ENCODE measurements at places on chromosomes 12 and 14.
A peak's percentile ranks its signal among the peaks of the same experiment; 100 is the strongest.

GRCh38 chr12:46214668-46215436 lies 54.0 kb downstream of the SLC38A1 start:
- DNase-seq = no peak

- DNase-seq = no peak
Measured at GRCh38 chr12:13194401-13195110, 2.0 kb upstream of the EMP1 start.

- no peak for DNase-seq
Measured at GRCh38 chr14:72828604-72829003, 65.3 kb downstream of the DPF3 start.

DNA sequence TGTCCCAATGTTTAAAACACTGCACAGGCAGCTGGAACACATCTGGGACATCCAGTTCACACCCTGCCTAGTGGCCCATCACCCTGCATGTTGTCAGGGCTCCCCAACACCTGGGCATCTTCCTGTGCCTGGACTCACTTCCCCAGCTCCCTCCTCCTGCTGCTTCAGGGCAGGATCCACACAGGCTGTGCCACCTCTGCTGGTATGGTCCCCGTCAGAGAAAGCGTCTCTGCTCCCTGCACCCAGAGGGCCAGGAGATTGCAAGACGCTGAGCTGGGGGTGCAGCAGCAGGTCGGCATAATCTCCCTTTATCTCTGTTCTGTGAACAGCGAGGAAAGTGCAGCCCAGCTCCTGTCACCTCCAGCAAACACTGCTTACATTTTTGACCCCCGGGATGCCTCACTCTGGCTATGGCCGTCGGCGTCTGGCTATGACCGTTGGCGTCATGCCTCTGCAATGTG lies 124.3 kb downstream of the ADGRD1 start:
- DNase-seq = no peak

DNA sequence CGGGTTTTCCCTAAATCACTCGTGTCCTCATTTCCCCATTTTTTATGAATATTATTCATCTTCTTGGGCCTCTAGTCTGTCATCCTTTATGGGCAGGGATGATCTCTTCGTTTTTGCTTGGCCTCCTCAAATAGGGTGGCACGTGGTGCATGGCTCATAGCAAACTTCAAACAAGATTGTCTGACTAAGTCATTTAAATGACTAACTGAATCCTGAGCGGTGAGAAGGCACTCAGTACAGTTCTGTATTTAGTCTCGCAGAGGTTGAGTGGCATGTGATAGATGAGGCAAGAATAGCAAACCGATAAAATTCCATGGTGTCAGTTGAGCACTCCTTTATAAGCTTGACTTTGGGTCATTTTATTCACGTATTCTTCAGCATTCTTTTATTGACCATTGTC lies 5.7 kb upstream of the JDP2 start:
- DNase-seq = no peak

DNA sequence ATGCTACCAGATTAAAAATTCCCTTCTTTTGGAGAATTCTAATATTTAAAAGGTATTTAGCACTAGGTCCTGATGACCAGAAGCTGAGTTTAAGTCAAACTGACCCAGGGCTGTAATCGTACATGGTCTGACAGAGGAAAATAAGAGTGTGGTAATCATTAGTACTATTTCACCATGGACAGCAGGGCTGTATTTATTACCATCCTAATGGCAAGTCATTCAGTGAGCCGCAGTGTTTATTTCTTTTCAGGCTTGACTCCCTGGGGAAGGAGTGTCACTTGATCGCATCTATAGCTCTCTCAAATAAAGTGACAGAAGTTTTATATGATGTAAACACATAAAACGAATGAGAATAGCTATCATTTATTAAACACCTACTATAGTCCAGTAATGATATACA lies 261.8 kb downstream of the BTG1 start:
- no peak for DNase-seq

DNA sequence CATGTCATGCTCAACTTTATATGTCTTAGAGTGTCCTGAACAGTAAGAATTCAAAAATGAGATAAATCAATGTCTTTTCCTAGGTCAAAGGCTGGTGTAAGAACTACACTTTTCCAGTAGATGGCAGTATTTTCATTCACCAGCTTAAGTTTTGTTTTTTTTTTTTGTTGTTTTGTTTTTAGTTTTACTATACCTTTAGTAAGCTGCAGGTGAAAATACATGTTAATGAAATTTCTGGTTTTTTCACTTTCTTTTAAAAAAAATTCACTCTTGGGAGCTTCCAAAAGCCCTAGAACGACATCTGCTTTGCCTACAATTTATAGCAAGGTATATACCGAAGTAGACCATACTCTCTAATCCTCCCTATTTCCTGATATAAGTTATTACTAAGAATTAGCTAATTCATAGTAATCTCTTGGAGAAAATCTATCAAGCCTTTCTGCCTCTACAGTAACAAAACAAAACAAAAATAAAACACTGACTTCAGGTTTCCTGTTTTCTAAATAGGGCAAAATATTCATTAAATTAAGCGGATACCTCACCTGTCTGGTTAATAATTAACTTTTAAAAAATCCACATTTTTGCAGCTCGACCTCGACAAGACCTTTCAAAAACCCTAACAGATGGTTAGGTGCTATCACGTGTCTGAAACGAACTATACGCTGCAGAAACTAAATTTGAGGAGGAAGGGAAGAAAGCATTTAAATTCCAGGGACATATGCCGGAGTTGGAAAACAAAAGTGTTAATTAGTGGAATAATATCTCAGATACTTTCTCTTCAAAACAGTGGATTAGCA lies 2.7 kb upstream of the SAMD4A start:
- DNase-seq = no peak

- DNase-seq = no peak
Measured at GRCh38 chr14:104373055-104373854, 206.3 kb upstream of the C14orf180 start.

- DNase-seq = no peak
Measured at GRCh38 chr12:50013361-50014147, 11.7 kb downstream of the RACGAP1 start.

- peak; percentile 91 for DNase-seq
Measured at GRCh38 chr12:111437816-111438454, 32.2 kb downstream of the SH2B3 start.

DNA sequence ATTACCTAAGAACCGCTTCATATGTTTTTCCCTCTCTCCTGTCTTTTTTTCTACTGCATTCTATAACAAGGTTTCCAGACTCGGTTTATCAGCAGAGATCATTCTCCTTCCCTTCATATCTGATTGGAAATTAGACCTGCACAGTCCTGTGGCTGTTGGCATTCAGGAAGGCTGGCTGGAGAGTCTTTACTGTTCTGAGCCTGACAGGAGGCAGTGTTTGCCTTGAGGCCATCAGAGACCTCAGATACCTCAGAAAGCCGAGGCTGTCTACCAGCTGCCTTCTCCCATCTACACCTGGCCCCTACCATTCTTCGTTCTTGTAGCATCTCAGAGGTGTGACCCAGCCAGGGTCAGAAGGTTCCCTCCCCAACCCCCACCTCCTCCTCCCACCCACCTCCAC lies 182.0 kb downstream of the CAND1 start:
- DNase-seq = no peak

DNA sequence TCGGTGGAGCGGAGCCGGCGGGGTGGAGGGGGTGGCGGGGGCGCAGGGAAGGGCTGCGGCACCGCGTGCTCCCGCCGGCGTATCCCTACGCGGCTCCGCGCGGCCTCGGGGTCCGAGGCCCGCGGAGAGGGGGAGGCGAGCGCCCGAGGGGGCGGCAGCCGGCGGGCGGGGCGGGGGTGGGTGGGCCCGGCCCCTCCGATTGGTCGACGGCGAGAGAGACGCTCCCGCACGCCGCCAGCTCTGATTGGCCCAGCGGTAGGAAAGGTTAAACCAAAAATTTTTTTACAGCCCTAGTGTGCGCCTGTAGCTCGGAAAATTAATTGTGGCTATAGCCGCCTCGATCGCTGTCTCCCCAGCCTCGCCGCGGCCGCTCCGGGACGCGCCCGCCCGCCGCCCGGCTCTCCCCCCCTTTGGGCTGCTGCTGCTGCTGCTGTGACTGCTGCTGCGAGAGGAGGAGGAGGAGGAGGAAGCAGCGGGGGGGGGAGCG lies at the start of gene FOXG1:
Gene FOXG1 (plus strand): TSS at position 319 of the 487 bp plus-strand sequence. CDS start 493 bp downstream, outside the sequence.
- DNase-seq = no peak

GRCh38 chr14:98959958-98960616 lies 311.9 kb downstream of the BCL11B start:
- DNase-seq = no peak

DNA sequence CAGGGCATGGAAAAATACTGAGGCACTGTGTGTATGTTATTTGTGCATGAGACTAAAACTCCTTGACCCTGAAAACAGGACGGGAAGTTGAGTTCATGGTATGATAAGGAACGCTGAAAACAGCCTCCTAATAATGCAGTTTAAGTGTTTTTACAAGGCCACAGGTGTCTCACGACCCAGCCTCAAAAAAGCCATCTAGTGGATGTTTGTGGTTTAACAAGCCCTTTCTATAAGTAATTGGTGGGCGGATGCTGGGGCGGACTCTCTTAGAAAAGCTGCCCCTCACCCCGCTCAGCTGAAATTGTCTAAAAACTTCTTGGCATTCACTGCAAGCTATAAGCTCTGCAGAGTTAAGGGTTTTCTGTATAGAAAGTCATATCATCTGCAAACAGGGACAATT lies 184.5 kb downstream of the NUBPL start:
- no peak for DNase-seq

- no peak for DNase-seq
Measured at GRCh38 chr12:6392504-6392903, 8.5 kb downstream of the LTBR start.

DNA sequence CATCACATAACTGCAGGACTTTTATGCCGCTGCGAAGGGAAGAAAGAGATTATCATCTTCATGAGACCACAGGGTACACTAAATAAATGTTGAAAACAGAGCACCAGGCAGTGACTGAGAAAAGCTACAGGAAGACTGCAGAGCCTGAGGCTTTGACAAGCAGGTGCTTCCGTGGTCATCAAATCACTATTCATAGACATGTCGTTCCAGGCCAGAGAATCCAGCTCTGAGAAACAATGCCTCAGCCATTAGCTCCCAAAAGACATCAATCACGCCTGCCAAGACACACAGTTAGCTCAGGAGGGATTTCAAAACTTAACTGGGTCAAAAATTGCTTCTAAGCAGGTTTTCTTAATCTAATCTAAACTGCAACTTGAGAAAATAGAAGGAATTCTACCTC lies 47.2 kb upstream of the GARIN6 start:
- no peak for DNase-seq

GRCh38 chr14:94833633-94834032 lies 63.7 kb upstream of the GSC start:
- DNase-seq = no peak

- DNase-seq = no peak
Measured at GRCh38 chr12:124389138-124389724, 94.3 kb downstream of the RFLNA start.

DNA sequence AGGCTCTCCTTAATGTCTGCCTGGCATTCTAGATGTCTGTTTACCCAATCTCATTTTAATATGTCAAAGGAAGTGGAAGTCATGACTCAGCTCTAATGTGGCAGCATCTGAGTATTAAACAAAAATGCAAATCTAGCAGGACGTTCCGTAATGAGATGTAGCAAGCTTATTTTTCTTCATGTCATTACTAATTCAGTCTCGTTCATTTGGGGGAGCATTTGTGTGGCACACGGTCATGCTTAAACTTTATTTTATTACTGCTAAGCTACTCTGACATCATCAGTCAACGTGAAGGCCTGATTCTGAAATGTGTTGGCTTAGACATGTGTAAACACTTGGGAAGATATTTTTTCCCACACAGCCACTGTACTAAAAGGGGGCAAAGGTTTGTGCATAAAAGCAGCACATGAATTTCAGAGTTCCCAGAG lies 326.7 kb upstream of the TMPO start:
- no peak for DNase-seq

GRCh38 chr12:94621662-94622359 lies 28.5 kb downstream of the TMCC3 start:
- no peak for DNase-seq

GRCh38 chr12:124939421-124940142 lies 25.1 kb upstream of the UBC start:
- peak; percentile 92 for DNase-seq

DNA sequence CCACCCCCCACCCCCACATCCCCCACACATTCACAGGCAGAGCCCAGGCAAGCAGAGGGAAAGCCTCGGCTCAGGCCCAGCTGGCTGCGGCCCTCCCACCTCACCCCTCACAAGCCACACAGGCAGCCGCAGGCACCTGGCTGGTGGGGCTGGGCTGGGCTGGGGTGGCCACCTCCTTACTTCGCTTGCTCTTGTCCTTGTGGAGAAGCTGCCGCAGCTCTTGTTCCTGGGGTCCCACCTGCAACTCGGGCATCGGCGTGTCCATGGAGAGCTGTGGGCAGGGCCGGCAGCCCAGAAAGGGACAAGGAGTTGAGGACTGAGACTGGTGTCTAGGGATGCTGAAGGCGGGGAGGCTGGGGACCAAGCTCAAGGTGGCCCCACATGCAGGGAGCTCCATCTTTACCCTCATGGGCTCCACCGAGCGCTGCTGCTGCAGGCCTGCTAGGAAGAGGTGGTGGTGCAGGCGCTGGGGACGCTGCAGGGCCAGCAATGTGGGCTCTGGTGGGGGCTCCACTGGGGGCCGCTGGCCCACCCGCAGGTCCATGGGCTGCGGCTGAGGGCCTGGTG lies 21.2 kb downstream of the HDAC7 start:
- DNase-seq = no peak

DNA sequence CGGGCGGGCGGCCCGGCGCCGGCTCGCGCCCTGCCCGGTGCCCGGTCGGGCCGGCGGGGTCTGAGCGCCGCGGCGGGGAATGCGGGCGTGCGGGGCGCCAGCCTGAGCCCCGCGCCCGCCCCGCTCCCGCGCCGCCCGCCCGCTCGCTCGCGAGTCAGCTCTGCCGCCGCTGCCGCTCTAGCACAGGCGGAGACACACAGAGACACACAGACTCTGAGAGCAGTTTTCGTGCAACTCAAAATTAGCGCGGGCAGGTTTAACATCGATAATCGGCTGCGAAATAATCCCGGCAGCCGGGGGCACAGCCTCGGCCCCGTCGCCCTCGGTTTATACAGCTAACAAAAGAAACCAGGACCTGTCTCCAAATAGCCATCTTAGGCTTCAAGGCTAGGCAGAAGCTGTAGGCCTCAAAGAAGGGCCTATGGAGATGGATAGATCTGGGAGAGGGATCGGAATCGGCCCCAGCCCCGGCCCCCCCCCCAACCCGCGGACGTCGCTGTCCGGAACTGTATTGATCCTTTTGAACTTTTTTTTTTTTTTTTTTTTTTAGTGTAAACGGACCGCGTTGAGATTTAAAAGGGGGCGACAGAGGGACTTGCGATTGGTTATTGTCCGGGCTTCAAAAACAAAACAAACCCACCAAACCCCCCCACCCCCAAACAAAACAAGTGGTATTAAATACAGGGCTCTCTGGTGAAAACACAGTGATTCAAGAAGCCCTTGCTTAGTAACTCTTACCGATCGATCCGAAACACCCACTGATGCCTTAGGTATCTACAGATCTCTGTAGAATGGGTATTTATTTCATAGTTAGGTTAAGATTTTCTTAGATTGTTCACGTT lies 1.1 kb downstream of the ARID2 start:
- DNase-seq = no peak

GRCh38 chr12:91210618-91211017 lies 28.0 kb upstream of the DCN start:
- DNase-seq = no peak
